ENCODE measurements at places on chromosomes 3 and 15. TPM values are rescaled to one million over a fixed set of nuclear protein-coding genes. Genes with fewer than 3 reads are reported as not detected.

DNA sequence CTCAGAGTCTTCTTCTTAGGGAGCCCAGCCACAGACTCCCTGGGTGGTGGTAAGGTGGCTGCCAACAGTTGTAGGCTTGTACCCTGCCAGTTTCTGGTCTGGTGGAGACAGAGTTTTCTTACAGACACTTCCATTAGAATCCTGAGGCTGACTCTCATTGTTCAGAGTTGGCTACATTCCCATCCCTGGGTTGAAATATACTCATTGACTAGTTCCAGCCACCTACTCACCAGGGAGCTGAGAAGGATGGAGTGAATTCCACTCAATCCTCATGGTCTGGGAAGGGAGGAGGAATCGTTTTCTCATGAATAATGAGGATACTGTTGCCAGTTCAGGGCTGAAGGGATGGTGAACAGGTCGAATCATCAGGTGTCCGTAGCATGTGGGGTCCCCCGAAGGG lies 226.5 kb upstream of the PROK2 start:
- no peaks in the 10 kb centered on the region for H3K36me3 ChIP-seq
- no peak overlapping the region for H3K27ac ChIP-seq
- peaks cover 14% of the 10 kb centered on the region for H3K4me1 ChIP-seq

DNA sequence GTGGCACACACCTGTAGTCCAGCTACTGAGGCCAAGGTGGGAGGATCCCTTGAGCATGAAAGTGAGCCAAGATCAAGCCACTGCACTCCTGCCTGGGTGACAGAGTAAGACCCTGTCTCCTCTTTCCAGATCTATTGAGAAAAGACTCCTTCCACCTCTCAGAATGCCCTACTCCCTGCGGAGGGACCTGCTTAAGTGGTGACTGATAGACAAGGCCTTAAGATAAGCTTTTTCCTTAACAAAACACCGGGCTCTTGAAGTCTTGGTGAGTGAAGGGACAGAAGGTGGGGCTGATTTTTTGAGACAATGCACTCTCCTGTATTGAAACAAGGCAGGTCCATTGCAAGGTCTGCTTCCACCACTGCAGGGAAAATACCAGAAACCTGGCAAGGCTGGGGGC lies 338.4 kb upstream of the FRG2C start:
- peaks cover 5% of the 10 kb centered on the region for H3K27me3 ChIP-seq
- no peak for DNase-seq
- H3K4me1 ChIP-seq = no peaks in the 10 kb centered on the region

DNA sequence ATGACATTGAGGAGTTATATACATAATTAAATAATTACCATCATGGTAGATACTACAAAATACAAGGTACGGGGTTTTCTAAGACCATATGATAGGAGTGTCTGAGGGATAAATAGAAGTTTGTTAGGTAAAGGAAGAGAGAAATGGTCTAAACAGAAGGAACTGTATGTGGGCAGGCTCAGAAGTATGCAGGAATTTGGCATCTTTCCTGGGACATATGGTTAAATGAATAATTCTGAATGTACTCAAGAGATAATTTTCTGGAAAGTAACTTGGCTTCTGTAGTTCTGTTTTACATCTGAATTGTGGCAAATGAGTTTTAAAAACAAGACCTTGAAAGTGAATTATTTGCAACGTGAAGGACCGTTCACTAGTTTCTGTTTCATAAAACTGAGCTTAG lies 17.5 kb downstream of the LMCD1 start:
- H3K36me3 ChIP-seq = no peaks in the 10 kb centered on the region
- H3K27me3 ChIP-seq = no peaks in the 10 kb centered on the region
- no peak overlapping the region for H3K4me3 ChIP-seq

DNA sequence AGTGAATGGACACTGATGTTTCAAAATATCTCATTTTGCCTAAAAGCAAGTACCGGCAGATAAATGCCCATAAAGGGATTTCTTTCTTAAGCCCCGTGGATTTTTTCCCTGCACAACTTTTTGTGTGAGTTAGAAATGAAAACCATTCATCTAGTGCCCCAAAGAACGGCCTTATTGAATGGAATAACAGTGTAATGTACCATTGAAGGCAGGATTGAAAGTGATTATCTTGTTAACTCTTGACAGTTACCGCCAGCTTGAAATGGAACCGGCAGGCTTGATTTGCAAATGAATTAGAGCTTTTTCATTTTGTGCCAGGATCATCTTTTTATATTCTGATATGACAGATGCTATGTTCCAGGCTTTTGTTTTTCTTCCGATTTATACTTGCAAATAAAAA lies 162.2 kb downstream of the RSRC1 start:
- H3K4me1 ChIP-seq = no peaks in the 10 kb centered on the region
- H3K27ac ChIP-seq = no peak overlapping the region
- H3K27me3 ChIP-seq = no peaks in the 10 kb centered on the region

DNA sequence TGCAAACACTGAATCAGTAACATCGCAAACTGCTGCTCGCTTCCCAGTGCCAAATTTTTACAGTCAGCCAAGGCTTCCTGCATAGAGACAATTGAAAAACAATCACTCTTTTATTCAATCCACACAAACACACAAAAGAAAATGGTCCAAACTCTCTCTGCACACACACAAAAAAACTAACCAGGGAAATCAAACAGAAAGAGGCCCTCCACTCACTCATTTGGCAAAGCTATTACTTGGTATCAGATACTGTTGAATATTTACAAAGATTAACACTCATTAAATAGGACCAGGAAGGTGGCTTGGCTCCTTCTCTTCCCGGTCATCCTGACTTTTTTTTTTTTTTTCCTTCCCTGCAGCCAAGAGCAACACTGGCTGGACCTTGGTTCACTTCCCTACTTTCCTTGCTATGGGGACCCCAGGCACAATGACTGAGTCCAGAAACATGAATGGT lies 62.4 kb upstream of the SPATA12 start:
- DNase-seq = no peak
- H3K27me3 ChIP-seq = no peaks in the 10 kb centered on the region
- no peak overlapping the region for H3K27ac ChIP-seq

- DNase-seq = peak; percentile 27
- no peaks in the 10 kb centered on the region for H3K36me3 ChIP-seq
- no peak overlapping the region for H3K4me3 ChIP-seq
- no peaks in the 10 kb centered on the region for H3K27me3 ChIP-seq
- H3K4me1 ChIP-seq = peaks cover 48% of the 10 kb centered on the region
Measured at GRCh38 chr3:112776000-112776399, 70.7 kb downstream of the CD200R1L start.

- DNase-seq = no peak
- no peak overlapping the region for H3K4me3 ChIP-seq
- H3K27ac ChIP-seq = peak overlapping the region; percentile 30
- H3K27me3 ChIP-seq = peaks cover 4% of the 10 kb centered on the region
Measured at GRCh38 chr3:59391131-59391530, 341.3 kb upstream of the CFAP20DC start.

DNA sequence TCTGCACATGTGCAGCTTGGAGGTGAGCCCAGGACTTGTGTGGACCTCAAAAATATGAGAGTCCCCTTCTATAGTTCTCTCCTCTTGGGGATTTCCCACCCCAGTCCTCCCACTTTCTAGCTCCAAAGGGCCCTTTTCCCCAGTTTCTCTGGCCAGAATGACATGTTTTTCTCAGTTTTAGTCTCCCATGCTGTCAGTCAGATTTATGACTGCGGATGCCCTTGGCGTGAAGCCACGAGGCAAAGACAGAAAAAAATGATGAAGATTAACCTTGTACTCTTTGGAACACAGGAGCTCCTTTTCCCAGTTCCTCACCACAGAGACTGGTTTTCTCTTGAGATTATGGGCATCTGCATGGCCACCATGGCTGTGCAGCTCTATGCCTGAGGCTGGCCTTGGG lies 72.0 kb upstream of the TTBK2 start:
- peaks cover 17% of the 10 kb centered on the region for H3K36me3 ChIP-seq
- no peaks in the 10 kb centered on the region for H3K27me3 ChIP-seq
- DNase-seq = no peak

GRCh38 chr3:12227833-12228232 lies 61.0 kb upstream of the PPARG start:
- peaks cover 4% of the 10 kb centered on the region for H3K4me1 ChIP-seq
- no peak for DNase-seq
- peaks cover 10% of the 10 kb centered on the region for H3K27me3 ChIP-seq
- H3K36me3 ChIP-seq = no peaks in the 10 kb centered on the region

- peaks cover 7% of the 10 kb centered on the region for H3K36me3 ChIP-seq
- peak; percentile 2 for DNase-seq
- H3K4me1 ChIP-seq = no peaks in the 10 kb centered on the region
- H3K27ac ChIP-seq = no peak overlapping the region
Measured at GRCh38 chr15:25171856-25172687, 217.3 kb downstream of the SNRPN start.

DNA sequence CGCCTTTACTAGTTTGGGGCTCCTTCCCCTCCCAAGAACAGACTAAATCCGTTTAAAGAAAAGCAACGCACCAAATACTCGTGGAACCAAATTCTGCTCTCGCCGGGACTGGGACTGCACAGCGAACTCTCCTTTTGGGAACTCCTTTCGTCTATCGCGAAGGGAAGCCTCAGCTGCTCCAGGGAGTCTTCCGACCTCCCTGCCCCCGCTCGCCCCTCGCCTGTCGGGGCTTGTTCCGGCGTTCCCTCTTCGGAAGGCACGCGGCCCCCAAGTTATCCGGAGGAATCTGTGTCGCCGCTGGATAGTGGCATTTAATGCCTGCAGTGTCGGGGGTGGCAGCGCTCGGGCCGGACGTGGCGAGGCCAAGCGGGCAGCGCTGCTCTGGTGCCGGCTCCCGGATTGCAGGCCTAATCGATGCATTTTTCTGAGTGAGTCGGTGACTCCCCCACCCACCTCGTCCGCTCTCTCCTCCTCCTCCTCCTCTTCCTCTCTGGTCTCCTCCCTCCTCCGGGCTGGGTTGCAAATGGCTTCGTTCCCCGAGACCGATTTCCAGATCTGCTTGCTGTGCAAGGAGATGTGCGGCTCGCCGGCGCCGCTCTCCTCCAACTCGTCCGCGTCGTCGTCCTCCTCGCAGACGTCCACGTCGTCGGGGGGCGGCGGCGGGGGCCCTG lies at the start of gene TRIM71:
Gene TRIM71, plus strand, starts transcription at position 440 of the 671 bp plus-strand sequence. Its CDS starts 84 bp downstream, at position 524.
- H3K27me3 ChIP-seq = peaks cover 49% of the 10 kb centered on the region
- H3K27ac ChIP-seq = no peak within 1 kb of the TSS
- H3K4me3 ChIP-seq = peak within 1 kb of the TSS; percentile 62
- peaks cover 25% of the 10 kb centered on the region for H3K4me1 ChIP-seq
- H3K36me3 ChIP-seq = no peaks in the 10 kb centered on the region

DNA sequence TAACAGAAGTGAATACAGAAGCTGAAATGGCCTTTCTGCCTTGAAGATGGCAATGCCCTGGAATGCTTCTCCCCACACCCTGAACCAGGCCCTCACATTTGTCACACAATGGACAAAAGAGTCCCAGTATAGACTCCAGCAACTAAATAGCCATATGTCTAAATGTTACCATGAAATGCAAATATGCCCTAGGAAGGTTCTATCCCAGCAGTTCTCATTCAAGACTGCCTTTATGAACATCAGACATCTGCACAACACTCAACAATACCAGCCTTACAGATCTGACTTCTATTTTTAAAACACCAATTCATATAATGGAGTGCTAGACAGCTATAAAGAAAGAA lies 7.9 kb downstream of the ITGB5 start:
- no peak overlapping the region for H3K4me3 ChIP-seq
- no peaks in the 10 kb centered on the region for H3K36me3 ChIP-seq
- H3K27ac ChIP-seq = no peak overlapping the region
- peaks cover 12% of the 10 kb centered on the region for H3K4me1 ChIP-seq
- peaks cover 13% of the 10 kb centered on the region for H3K27me3 ChIP-seq

- H3K4me3 ChIP-seq = no peak overlapping the region
- H3K27me3 ChIP-seq = no peaks in the 10 kb centered on the region
- no peak for DNase-seq
Measured at GRCh38 chr3:138124706-138125355, 7.4 kb downstream of the A4GNT start.

GRCh38 chr3:42936157-42936981 lies 30.4 kb downstream of the ZNF662 start:
- DNase-seq = no peak
- no peak overlapping the region for H3K27ac ChIP-seq
- no peaks in the 10 kb centered on the region for H3K36me3 ChIP-seq

DNA sequence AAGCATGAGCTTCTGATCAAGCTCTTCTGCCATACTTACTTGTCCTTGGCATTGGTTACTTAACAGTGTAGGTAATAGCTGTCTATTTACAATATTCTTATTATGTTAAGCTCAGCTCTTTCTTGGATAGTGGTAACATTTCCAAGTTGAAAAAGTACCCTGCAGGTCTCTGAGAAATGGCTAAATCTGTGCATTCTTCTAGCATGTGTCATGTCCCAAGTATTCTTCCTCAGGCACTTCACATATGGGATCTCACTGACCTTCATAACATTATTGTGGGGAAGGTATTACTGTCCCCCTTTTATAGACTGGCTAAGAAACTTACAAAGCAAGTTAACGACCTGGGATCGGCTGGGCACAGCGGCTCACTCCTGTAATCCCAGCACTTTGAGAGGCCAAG lies 236.1 kb downstream of the RORA start:
- no peaks in the 10 kb centered on the region for H3K36me3 ChIP-seq
- H3K27me3 ChIP-seq = peaks cover 17% of the 10 kb centered on the region
- DNase-seq = no peak

DNA sequence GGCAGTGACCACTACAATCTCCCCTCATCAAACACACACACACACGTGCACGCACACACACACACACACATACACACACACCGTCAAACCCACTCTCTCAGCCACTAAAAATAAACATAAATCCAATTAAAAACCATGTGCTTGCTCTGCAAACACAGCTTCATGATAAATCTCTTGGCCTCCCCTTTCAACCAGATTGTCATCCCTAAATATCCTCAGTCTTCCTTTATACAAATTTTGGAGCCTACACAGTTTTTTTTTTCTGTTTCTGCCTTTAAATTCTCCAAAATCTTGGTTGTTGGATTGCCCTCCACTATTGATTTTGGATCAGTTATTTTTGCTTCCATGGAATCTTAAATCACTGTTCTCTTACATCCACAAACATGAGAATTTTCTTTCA lies 245.6 kb downstream of the SATB1 start:
- H3K4me3 ChIP-seq = no peak overlapping the region
- H3K36me3 ChIP-seq = no peaks in the 10 kb centered on the region
- H3K4me1 ChIP-seq = no peaks in the 10 kb centered on the region
- H3K27ac ChIP-seq = no peak overlapping the region

The FBXO22 gene
- 66.7 TPM for total RNA-seq

The DUOXA2 gene
- not detected for total RNA-seq

The CILP gene
- not detected for total RNA-seq

The RRP9 gene
- 35.4 TPM for total RNA-seq

The FBN1 gene
- total RNA-seq = 0.52 TPM

The SLC38A3 gene
- total RNA-seq = not detected

The RPL22L1 gene
- total RNA-seq = 379 TPM

The SENP8 gene
- 2.5 TPM for total RNA-seq

The SLC27A2 gene
- total RNA-seq = 22.5 TPM

The DGKG gene
- total RNA-seq = 0.12 TPM

The TAMM41 gene
- total RNA-seq = 25.6 TPM

The MSL2 gene
- 38.5 TPM for total RNA-seq

All from activated CD4-positive, alpha-beta memory T cell treated with anti-CD3 and anti-CD28 coated beads for 36 hours (primary cell).